Naive thymus-derived CD4-positive, alpha-beta T cell (primary cell): ENCODE measurements at places on chromosomes 2 and 18.

DNA sequence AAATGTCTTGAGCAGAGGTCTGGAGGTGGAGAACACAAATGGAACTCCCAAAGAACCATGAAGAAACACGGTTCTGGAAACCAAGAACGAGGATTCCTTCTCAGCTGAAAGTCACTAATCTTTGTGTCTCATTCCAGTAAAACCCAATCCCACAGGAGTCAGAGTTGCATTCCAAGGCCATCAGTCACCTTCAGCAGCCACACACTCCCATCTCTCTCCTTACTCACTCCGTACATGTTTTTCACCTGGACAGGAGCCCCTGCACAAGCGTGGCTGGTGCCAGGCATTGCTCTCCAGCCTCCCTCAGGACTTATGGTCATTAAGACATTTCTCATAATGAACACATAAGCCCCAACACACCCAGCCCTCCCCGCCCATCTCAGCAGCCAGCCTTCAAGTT, 175.4 kb upstream of the SIX2 start:
- no peak for DNase-seq

DNA sequence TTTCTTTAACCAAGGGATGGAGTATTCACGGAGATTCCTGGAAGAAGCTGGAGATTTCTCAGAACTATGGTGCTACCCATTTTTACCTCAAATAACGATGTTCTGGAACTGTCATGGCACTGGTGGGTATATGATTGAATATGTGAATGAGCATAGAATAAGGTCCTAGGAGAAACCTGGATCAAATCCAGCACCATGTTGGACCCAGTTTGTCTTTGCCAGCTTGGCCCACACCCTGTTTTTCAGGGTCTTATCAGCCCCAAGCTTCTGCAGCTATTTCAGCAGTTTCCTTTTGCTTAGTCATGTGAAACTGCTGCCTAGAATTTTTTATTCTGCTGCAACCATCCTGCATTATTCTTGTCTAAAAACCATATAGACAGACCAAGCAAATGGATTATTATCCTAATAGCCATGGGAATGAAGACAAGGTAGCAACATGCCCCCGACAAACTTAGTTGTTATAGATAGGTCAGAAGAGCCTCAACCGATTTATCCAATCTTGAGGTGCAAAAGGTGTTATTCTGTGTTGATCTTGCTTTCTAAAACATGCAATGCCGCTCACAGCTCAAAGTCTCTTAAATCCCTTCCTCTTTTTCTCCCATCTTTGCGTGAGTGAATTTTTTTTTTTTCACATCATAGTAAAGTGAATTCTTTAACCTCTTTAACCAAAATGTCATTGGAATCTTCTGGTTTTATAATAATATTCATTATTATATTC, 133.6 kb downstream of the PRPF40A start:
- no peak for DNase-seq

DNA sequence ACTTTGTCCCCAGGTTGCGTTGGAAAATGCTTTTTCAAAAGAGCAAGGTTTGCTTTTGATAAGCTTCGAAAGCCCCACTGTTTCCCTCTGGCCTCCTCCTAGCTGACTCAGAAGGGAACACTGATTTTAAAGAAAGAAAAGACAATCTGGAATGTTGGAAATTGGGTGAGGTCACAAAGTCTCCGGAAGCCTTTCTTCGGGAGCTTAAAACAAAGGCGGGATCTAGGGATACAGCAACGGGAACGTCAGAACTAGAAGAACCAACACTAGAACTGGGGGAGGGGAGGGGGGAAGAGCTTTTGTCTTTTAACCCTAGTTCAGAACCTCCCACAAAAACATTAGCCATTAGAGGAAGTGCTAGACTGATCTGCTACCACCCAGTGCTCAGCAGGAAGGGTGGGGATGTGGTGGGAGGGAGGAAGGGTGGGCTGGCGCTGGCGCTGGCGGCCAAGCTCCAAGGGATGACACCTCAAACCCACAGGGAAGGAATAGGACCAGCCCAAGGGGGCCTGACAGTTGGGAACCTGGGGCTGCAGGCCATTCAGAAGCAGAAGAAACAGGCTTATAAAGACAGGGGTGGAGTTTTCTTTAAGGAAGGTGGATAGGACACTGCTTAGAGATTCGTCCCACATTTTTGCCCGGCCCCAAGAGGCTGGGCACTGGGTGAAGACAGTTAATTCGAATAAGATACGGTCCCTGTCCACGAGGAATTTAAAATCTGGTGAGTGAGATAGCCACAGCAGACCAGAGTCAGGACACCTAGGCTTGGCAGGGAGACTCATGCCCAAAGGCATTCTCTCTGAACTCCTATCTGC, 1.7 kb downstream of the TMSB10 start:
- DNase-seq = peak; percentile 44

- no peak for DNase-seq
Measured at GRCh38 chr2:177641331-177641730, 248.8 kb downstream of the AGPS start.

- DNase-seq = no peak
Measured at GRCh38 chr2:215921895-215922294, 91.5 kb downstream of the MREG start.

GRCh38 chr2:1136067-1136466, 185.4 kb downstream of the SNTG2 start:
- no peak for DNase-seq

DNA sequence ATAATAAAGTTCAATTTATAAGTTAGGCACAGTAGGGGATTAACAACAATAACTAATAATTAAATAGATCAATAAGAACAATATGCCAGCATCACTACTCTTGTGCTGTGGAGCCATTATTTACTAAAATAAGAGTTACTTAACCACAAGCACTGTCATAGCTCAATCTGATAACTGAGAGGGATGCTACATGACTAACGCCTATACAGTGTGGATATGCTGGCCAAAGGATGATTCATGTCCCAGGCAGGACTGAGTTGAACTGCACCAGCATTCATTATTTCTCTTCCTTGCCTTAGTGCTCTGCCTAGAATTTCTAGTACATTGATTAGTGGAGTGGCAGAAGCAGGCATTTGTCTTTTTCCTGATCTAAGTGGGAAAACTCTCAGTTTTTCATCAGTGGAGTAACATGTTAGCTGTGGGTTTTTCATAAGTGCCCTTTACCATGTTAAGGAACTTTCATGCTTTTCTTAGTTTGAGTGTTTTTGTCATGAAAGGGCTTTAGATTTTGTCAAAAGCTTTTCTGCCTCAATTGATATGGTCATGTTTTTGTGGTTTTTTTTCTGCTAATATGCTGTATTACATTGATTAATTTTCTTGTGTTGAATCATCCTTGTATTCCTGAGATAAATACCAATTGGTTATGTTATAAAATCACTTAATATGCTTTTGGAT, 21.7 kb downstream of the KIAA1328 start:
- no peak for DNase-seq

GRCh38 chr2:85674417-85674816, 6.4 kb upstream of the SFTPB start:
- no peak for DNase-seq

GRCh38 chr2:111705711-111706336, 178.2 kb downstream of the ANAPC1 start:
- DNase-seq = no peak

DNA sequence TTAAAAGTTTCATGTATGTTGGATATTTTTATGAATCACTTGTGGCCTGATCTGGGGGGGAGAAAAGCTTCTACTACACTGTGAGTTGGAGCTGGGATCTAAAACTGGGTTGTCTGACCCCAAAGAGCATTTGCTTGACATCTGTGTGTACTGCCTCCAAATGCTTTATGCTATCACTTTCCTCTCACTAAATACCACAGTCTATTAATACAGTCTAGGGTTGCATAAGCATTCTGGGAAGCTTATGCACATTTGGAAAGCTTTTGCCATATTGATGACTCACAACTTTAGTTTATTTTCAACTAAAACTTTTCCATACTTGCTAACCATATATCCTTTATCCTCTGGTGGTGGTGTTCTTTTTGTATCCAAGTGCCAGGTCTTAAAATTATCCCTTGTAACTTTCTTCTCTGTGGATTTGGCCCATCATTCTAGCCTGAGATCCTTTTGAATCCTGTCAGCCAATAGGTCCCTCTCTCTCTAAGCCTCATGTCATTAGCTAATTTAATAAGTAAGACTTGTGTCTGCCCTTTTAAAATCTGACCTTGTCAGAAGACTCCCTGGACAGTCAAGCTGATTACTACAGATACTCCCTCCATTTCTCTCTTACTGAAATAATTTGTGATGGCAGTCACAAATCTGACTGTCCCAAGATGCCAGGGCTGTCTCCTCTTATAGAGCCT, 72.7 kb downstream of the NXPH2 start:
- no peak for DNase-seq

DNA sequence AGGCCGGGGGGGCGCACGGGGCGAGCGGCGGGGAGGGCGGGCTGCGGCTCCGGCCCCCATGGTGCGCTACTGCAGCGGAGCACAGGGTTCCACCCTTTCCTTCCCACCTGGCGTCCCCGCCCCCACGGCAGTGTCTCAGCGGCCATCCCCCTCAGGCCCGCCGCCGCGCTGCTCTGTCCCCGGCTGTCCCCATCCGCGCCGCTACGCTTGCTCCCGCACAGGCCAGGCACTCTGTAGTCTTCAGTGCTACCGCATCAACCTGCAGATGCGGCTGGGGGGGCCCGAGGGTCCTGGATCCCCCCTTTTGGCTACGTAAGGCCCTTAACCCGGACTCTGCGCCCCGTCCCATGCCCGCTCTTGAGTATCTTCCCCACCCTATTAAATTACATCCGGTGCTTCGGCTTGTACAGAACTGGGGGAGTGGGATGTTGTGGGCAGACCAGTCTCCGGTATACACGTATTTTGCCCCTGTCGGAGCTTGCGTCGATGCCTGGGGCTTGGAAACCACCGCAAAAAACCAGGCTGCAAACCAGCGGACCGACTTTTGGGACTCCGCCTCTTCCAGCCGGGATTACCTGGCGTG, 598 bp upstream of the WBP1 start:
- DNase-seq = no peak

DNA sequence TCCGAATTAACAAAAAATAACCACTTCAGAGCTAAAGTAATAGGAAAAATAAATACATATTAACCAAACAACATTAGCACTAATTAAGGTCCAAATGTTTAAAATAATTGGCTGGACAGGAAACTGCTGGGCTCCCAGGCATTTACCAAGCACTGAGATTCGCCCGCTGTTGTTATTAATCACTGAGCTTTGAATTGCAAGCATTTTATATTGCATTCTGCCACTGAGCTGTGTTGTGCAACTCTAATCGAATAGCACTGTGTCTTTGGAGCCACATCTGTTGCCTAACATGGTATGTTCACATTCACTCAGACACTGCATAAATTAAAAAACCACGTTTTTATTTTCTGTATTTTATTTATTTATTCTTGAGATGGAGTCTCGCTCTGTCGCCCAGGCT, 88.9 kb downstream of the SOWAHC start:
- DNase-seq = no peak

- DNase-seq = no peak
Measured at GRCh38 chr18:46471809-46472498, 185.1 kb downstream of the LOXHD1 start.

DNA sequence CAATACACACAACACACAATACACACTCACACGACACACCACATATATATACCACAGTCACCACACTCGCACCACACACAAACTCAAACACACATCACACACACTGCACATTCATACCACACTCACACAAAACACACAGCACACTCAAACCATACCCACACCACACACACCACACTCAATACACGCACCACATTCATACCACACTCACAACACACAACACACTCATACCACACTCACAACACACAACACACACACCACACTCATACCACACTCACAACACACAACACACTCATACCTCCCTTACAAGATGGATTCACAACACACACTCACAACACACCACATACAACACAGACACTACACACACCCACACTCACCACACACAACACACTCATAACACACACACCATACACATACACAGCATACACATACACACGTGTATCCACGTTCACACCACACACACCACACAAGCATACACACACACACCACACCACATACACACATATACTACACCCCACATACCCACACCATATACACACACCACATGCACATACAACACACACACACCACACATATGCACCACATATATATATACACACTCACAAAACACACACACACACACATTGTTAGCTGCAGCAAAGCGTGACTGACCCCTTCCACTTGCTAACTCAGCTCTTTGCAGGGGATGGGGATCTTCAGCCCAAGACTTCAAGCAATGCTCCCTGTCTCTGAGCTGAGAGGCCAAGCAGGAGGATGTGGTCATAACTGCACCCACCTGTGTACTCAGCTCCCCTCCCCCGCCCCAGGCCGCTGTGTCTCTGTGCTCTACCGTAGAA, 59.0 kb downstream of the SDC1 start:
- no peak for DNase-seq

- DNase-seq = no peak
Measured at GRCh38 chr2:6510532-6510931, 355.2 kb downstream of the CMPK2 start.

DNA sequence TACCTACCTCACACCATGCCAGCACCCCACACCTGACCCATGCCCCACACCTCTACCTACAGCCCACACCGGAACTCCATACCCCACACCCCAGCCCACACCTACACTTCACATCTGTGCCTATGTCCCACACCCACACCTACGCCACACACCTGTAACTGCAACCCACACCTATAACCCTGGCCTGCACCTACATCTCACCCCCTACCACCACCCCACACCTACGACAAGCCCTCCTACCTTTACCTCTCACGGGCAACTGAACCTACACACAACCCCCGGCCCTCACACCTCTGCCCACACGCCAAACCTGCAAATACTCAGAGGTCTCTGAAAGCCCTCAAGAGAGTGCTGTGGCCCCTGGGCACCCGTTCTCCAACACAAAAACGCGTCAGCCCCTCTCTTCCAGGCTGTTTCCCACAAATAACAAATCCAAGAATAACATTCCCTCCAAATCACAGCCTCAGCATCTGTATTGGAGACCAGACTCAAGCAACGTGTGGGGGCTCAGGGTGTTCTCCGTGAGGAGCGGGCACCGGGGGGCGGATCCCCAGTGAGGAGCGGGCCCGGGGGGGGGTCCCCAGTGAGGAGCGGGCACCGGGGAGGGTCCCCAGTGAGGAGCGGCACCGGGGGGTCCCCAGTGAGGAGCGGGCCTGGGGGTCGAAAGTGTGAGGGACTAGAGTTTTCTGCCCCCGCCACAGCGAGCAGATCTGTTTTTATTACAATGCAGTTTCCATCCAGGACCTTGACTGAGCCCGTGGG, 33.4 kb downstream of the SLC66A2 start:
- no peak for DNase-seq

DNA sequence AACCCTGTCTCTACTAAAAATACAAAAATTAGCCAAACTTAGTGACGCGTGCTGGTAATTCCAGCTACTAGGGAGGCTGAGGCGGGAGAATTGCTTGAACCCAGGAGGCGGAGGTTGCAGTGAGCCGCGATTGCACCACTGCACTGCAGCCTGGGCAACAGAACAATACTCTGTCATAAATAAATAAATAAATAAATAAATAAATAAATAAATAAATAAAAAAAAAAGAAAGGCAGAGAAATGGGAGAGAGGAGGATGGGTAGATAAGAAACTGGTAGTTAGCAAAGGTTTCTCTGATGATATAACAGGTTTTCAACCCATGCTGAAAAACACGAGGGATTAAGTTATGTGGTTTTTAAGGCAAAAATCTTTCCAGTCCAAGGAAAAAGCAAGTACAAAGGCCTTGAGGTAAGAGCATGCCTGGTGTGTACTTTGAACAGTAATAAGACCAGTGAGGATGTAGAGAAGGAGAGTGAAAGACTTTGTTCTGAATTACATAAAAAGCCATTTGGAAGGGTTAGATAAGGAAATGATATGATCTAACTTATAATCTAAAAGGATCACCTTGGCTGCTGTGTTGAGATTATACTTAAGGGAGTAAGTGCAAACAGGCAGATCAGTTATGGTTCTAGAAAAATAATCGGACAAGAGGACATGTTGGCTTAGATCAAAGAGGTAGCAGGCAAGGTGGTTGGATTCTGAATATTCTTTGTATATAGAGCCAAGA, 159.3 kb downstream of the PTH2R start:
- DNase-seq = no peak
